ENCODE measurements at places on chromosomes 11 and 22.

DNA sequence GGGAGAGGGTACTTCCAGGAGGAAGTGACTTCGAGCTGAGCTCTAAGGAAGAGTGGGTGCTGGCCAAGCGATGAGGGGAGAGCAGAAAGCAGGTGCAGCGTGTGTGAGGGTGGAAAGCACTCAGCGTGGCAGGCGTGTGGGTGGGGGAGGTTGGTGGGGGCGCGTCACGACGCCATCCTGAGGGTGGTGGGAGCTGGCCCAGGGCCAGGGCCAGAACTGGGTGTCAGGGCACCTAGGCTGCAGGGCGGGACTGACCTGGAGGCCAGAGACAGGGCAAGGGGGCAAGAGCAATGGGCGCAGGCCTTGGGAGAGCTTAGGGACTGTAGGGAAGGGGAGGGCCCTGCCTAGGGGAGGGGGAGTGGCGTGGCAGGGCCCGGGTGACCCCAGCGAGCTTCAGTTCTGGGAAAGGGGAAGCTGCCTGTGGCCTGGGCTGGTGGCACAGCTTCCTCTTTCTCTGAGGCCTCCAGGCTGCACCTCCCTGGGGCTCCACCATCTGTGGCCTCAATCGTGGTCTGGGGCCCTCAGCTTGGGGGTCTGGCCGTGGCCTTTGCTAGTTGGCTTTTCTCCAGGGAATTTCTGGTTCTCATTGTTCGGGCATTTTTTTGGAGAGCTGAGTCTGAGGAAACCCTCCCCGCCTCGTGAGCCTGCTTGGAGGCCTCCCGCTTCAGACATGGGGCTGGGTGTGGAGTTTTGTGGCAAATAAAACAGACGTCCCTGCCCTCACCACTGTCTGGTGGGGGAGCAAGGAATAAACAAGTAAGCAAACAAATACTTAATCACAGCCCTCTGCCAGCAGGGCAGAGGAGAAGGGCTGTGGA lies 8.9 kb downstream of the RELT start:
- DNase-seq, result no peak

DNA sequence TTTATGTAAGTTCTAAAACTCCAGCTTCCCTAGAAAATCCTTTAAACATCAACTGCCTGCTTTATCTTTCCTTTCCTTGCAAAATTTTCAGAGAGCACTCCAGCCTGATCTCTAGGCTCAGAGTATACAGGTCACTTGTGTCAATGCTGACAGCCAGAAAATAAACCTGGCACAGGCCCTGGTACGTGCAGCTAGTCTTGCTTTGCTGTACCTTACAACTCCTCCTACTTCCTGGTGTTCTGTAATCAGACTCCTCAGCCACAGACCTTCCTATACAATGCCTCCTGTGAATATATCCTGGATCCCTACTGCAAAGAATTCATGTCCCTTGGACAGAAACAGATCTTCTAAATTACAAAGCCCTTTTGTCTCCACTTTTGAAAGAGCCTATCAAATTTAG lies 24.2 kb upstream of the TMEM123 start:
- DNase-seq, result peak; percentile 5

DNA sequence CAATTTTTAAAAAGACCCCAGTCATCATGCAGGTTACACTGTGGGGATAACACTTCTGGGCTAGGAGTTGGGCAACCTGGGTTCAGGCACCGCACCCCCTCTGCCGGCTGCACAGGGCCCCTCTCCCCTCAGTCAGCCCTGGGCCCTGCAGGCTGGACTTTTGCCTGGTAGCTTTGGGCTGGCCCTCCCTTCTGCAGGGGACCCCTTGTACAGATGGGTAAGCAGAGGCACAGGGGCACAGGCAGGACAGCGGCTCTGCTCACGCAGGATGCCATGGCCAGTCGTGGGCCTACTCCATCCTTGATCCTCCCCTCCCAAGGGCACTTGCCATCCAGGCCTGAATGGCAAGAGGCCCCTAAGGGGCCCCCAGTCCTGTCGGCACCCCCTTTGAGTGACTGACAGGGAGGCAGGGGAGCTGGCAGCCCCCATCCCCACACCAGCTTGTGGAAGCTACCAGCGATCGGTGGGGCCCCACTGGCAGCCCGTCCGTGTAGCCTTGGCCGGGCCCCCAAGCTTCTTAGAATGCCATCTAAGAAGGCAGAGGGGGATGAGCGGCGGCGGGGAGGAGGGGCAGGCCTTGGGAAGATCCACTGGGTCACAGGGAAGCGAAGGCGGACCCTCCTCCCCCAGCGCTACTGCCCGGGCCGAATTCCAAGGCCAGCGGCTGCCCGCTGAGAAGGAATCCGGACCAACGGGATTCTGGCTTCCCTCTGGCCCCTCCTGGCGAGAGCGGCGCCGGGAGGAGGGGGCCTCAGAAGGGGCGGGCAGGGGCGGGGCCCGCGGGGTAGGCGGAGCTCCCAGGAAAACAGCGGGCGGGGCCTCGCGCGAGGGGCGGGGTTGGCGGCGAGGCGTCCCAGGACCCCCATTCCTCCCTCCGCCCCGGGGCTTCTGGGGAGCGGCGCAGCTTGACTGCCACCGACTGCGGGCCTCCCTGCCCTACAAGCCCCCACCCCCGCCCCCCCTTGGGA lies 6.8 kb upstream of the CHKA start:
- DNase-seq, result no peak

DNA sequence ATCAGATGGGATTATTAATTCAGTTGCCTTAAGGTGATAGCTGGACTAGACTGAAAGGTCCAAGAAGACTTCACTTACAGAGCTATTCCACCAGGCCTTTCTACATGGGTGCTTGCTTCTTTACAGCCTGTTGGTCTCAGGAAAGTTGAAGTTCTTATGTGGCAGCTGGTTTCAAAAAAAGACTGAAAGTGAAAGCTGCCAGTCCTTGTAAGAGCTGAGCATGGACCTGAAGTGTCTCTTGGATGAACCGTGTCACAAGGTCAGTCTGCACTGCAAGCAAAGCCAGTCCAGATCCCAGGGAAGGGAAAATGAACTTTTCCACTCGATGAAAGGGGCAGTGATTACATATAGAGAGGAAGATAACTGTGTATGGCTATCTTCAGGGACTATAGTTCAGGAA lies 201.5 kb upstream of the LUZP2 start:
- no peak for DNase-seq

- DNase-seq, result no peak
Measured at GRCh38 chr11:119473901-119474681, 51.1 kb upstream of the THY1 start.

DNA sequence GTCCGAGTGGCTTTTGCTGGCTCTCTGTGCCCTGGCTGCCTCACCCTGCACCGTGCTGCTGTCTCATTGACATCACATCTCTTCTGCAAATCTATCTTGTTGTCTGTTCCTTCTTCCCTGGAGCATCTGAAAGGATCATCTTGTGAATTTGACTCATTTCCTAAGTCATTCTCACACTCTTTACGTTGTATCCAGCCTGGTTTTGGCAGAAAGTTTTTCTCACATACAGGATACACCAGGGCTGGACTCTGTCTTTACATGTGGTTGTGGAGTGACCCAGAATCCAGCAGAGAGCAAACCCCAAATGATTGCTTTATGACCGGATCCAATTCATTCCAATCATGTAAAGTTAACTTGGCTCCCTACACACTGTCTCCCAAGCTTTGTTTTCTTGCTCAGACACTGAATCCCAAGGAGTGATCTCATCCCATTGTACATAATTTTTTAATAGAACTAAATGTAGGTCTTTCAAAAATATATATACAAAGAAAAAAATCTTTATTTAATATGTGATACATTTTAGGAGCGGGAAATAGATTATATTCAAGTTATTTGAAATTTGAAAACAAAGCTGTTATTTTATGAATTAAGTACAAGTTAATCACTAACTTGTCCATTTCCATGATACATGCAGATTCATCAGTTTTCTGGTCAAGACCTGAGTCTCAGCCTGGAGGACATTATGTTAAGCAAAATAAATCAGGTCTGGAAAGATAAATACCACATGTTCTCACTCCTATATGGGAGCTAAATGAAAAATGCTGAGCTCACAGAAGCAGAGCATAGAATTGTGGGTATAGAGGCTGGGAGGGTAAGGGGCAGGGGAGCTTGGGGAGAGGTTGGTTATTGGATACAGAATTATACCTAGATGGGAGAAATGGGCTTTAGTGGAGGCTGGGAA lies 2.9 kb upstream of the RFPL1 start:
- no peak for DNase-seq

DNA sequence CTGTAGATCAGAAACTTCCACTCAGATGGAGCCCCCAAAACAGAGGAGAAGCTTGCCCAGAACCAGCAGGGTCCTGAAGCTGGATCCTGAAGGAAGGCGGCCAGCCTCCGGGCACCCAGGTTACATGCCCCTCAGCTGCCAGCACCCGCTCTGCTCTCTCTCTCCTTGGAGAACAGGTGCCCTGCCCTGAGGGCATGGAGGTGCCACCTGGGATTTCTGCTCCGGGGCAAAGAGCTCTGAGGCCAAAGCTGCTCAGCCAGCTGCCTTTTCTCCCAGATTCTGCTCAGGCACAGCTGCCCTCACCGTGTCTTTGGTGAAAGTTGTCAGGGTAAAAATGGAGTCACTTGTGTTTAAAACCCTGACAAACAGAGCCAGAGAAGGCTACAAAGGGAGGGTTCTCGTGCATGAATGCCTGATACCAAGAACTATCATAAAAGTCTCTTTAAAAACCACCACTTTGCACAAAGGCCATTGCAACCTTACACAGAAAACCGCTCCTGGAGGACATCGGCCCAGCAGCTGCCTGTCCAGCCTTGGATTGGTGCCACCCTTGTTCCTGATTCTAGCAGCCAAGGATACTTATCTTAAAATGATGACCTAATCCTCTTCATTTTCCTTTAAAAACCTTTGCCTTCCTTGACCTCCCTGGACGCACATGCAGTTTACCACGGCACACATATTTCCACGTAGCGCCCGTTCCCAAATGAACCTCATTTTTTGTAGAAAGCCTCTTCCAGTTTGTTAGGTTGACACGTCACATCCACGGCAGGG lies 140.0 kb downstream of the CACNA1I start:
- DNase-seq, result no peak

- DNase-seq, result no peak
Measured at GRCh38 chr22:50719814-50720300, 18.1 kb upstream of the ACR start.

- peak; percentile 66 for DNase-seq
Measured at GRCh38 chr22:45863981-45864751, 112.8 kb downstream of the WNT7B start.

- no peak for DNase-seq
Measured at GRCh38 chr22:30398685-30399680, 2.2 kb downstream of the SEC14L2 start.

- DNase-seq, result no peak
Measured at GRCh38 chr11:20669820-20670684, 666 bp downstream of the NELL1 start.

DNA sequence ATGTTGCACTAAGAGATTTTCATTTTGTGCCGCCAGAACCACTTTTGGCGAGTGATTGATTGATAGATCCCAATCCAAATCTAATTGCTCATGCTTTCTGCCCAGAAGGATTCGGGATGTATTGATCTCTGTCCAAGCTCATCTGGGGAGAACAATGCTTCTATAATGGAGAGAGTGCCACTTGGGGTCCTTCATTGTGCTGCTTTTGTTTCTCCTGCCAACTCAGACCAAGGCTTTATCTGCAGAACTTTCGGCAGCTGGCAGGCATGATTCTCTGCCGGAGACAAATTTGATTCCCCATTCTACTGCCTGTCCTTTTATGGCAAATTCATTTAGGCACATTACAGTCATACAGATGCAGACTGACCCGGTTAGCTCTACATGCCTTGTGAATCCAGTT lies 62.9 kb upstream of the NTM start:
- no peak for DNase-seq

GRCh38 chr11:122345586-122345985 lies 229.6 kb upstream of the BLID start:
- no peak for DNase-seq

DNA sequence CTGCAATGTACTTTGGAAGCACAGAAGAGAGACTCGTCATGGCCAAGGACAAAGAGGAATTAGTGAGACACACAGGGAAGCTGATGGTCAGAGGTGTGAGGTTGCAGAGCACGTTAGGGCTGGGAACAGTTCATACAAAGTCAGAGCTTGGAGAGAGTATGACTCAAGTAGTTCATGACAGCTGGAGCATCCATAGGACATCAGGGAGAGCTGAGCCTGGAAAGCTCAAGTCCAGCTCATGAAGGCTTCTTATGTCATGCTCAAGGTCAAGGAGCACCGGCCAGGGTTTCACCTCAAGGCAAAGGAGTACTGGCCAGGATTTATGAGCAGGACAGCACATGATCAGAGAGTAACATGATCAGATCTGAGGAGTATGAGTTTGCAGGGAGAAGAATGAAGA lies 64.6 kb upstream of the CHST1 start:
- DNase-seq, result no peak

DNA sequence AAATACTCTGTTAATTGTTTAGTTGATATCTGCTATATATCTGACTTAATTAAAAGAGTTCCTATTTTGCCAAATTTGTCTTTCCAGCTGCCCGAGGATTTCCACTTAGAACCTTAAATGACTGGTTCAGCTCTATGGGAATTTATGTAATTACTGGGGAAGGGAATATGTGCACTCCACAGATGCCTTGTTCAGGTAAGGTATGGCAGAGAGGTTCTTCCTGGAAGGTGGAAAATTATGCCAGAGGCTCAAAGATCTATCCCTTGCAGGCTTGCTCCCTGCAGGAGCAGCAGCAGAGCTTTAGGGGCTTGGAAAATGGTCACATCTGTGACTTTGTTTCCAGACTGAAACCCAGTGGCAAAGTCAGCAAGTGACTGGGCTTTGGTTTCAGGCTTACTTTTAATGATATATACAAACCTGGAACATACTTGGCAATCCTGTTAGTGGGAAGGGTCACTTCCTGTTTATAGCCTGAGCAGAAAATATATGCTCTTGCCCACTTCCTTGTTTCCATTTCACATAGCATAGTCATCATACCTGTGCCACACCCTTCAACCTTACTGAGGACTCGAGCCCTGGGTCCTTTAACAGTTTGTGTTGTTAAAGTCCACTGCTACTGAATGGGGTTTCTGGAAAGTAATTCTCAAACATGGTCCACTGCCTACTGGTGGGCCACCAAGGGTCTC lies 23.7 kb downstream of the WBP2NL start:
- DNase-seq, result no peak

DNA sequence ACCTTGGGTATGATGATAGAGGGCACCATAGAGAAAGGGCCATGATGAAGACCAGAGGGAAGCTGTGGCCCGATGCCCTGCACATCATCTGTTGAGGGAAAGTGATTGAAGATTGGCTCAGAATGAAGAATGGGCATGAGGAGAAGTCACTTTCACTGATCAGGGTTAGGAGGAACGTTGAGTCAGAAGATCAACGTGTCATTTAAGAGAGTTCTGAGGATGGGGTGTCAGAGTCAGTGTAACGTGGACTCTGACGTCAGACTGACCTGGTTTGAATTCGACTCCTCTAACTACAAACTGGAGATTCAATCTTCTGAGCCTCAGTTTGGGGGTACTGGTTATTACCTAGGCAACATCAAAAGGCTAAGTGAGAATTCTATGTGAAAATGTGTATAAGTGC lies 352.6 kb downstream of the DDX10 start:
- DNase-seq, result no peak
